ENCODE measurements at places on chromosomes 1 and 21.

DNA sequence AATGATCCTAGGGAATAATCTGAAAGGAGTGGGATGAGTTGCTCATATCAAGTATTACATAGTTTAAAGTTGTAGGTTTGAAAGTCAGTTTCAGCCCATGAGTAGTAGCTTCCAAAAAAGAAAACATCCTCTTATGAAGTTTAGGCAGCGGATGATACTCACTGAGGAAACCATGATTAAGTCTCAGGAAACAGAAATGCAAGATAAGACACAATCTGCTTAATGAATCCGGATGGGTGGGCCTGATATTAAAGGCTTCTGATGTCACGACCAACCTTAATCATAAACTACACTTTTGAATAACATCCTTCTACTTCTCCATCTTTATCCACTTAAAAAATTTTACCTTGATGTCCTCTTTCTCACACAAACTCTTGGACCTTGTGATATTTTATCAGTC is 61.8 kb downstream of the S1PR1 start:
- no peak for DNase-seq

GRCh38 chr21:43903451-43904091 is 38.5 kb downstream of the AGPAT3 start:
- no peak for DNase-seq

DNA sequence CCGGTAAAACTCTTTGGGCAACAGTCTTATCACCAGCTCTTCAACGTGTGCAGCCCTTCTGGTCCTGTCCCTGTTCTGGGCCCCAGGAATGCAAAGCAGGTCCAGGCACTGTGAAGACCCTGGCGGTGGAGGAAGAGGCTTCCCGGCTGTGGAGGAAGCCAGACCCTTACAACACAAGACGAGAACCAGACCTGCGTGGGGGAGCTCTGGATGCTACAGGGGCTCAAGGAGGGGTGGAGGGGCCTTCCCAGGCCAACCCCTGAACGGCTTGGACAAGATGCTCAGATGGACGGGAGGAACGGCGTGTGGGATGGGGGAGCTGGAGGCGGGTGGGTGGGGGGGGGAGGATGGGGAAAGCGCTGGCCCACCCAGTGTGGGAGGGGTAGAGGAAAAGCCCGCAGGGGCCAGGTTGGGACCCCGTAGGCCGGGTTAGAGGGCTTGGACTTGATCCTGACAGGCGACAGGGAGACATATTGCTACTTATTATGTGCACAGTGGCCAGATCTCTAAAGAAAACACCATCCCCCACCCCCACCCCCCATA is 5.1 kb upstream of the OLIG2 start:
- DNase-seq, result no peak

DNA sequence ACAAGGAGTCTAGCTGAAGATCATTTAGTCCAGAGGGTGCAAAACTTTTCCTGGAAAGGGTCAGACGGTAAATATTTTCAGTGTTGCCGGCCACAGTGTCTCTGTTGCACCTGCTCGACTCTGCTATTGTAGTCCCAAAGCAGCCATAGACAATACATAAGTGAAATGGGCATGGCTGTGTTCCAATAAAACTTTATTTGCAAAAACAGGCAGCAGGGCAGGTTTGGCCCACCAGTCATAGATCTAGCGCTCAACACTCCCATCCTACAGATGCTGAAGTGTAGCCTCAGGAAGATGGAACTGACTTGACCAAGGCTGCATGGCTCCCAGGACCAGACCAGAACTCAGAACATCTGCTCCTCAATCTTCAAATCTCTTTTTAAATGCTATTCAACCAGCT is 46.2 kb upstream of the CLDN14 start:
- no peak for DNase-seq

DNA sequence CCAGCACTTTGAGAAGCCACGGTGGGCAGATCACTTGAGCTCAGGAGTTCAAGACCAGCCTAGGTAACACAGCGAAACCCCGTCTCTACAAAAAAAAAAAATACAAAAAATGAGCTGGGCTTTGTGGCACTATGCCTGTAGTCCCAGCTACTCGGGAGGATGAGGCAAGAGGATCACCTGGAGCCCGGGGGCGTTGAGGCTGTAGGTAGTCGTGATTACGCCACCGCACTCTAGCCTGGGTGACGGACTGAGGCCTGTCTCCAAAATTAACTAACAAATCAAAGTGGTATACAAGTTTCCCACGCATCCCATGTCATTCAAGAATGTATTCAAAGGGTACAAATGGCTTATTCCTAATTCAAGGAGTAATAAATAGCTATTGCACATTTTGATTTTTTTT is 2.4 kb downstream of the AUNIP start:
- DNase-seq, result no peak

- no peak for DNase-seq
These were observed 869.1 kb downstream of the KCNT2 start for GRCh38 chr1:195738966-195739650.

GRCh38 chr1:27536010-27536757 is 46.2 kb upstream of the WASF2 start:
- DNase-seq, result no peak

DNA sequence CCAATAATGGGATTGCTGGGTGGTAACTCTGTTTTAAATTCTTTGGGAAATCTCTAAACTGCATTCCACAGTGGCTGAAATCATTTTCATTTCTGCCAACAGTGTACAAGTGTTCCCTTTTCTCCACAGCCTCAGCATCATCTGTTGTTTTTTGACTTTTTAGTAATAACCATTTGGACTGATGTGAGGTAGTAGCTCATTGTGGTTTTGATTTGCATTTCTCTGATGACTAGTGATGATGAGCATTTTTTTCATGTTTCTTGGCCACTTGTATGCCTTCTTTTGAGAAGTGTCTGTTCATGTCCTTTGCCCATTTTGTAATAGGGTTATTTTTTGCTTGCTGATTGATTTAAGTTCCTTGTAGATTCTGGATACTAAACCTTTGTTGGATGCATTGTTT is 131.9 kb upstream of the B3GALT2 start:
- DNase-seq, result no peak

- no peak for DNase-seq
These were observed 45.5 kb downstream of the GNG12 start for GRCh38 chr1:67787746-67788145.

DNA sequence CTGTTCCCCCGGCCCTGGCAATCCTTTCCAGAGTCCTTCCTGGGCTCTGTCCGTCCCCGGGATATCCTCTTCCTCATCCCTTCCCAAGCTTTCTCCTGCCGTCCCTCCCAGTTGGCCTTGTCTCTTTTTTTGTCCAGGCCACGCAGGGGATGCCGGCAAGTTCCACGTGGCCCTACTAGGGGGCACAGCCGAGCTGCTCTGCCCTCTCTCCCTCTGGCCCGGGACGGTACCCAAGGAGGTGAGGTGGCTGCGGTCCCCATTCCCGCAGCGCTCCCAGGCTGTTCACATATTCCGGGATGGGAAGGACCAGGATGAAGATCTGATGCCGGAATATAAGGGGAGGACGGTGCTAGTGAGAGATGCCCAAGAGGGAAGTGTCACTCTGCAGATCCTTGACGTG is 13.4 kb upstream of the SVBP start:
- no peak for DNase-seq

GRCh38 chr21:34743831-34744230 is 75.0 kb downstream of the CLIC6 start:
- peak; percentile 65 for DNase-seq

GRCh38 chr1:154582885-154583284 is 15.3 kb downstream of the CHRNB2 start:
- DNase-seq, result no peak

DNA sequence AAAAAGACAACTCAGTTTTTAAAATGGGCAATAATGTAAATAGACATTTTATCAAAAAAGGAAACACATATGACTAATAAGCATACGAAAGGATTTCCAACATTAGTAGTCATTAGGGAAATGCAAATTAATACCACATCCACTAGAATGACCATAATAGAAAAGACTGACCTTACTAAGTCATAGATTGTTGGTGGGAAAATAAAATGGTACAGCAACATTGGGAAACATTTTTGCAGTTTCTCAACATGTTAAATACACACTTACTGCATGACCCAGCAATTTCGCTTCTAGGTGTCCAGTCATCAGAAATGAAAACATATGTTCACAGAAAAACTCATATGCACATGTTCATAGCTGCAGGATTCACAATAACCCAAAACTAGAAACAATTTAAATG is 29.9 kb upstream of the SLC44A3 start:
- DNase-seq, result no peak

- no peak for DNase-seq
These were observed 33.2 kb downstream of the RCSD1 start for GRCh38 chr1:167663002-167663772.

Measured in AG09319 (cell line).